AG04450 (cell line): ENCODE measurements at places on chromosomes 5 and 9.

DNA sequence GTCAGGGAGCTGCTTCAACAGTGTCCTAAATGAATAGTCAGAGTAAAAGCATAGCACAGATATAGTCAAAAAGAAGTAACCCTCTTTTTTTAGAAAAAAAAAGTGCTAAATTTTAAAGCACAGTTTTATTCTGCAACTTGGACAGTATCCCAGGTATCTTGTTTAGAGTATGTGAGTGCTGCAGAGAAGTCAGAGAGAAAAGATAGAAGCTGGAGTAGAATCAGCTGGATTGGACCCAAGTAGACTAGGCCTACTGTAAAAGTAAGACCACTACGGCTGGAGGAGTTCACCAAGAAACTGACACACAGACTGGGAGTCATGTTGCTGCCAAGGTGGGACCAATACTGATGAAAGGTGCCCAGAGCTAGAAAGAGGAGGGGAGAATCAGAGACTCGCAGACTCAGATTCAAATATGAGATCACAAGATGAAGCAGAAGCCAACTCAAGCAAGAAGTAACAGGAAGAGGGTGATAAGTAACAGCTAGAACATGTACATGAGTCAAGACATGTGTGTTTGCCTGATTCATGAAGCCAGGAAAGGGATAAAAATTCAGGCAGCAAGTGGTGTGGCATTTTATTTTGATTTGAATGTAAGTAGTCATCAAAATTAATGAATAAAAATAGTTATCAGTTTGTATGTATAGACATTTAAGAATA is 25.6 kb upstream of the TUSC1 start:
- DNase-seq = no peak

DNA sequence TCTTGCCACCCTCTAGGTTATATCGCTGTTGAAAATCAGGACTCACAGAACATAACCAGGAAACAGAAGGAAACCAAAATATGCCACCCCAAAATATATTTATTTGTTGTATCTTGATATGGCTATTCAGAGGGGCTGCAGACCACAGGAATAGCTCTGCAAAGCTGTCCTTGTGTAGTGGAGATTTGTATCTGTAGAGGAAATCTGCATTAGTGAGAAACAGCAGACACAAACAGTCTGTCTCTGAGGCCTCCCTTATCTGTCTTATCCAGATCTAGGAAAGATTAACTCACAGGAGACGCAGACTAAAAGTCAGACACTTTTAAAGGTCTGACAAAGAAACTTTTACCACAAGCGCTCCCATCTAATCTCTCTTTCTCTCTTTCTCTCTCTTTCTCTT is 54.1 kb upstream of the CEMIP2 start:
- DNase-seq = no peak

- no peak for DNase-seq
Observed at GRCh38 chr9:125908136-125908535, 161.0 kb downstream of the PBX3 start.

DNA sequence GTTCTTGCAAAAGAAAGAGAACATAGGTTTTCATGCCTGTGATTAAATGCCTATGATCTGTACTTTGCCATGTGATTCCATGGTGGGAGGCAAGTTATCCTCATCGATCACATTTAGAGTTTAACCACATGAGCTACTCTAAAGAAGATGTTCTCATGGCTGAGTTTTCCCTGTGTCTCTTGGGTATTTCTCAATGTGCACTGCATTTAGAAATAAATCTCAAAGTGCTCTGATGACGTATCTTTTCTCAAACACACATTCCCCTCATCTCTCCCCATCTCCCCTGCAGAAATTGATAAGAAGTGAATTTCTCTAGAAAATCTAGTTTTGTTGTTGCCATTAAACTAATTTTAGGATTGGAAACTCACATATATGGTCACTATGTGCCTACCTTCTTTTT is 282.2 kb downstream of the SEMA5A start:
- DNase-seq = no peak

DNA sequence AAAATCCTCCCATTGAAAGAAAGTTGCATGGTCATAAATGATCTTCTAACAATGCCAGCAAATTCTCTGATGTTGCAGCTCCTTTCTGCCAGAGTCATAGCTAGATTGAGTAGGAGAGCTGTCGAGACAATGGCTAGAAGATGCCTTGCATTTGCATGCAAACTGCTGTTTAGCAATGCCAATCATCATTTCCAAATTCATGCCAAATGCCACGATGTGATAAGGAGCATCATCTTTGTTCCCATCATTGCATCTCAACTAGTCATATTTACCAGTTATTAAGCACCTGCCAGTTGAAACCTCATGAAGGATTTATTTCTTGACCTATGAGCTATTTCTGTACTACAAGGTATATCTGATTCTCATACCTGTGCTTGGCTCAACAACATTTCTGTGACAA is 246.4 kb upstream of the PIK3R1 start:
- no peak for DNase-seq
